GM13977 (cell line): ENCODE measurements at places on chromosomes 6 and 20.
A peak's percentile ranks its signal among the peaks of the same experiment; 100 is the strongest.

DNA sequence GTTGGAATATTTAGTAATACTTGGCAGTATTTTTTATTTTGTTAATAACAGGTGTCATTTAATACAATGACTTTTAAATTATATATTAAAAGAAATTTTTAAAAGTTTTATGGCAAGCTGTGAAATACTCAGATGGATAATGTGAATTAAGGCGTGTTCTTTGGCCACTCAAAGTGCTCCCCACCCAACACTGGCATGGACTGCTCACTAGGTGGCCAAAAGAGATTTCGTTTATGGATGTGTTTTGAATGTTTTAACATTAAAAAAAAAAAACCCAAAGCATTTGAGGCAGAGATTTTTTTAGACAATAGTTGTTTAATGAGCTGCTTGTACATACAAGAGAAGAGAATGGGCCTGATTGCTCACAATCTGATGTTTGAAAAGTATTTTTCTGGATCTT lies 86.5 kb downstream of the QKI start:
- no peak for DNase-seq

DNA sequence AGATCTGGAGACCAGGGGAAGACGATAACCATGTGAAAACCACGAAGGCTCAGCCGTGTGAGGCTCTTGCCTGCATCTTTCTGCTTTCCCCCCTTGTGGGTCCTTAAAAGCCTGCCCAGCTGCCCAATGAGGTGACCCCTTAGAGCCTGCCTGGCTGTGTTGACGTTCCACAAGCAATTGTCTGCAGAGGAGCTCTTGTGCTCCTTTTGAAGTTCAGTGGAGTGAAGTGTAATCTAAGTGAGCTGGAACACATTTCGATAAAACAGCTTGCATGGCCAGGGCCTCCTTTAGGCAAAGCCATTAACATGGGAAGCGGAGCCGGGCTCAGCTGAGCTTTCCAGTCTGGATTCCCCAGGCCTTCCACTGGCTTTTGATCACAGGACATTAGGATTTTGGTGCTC lies 27.3 kb upstream of the TCP11 start:
- no peak for DNase-seq

GRCh38 chr20:41783423-41784208 lies 165.4 kb upstream of the CHD6 start:
- DNase-seq = no peak

DNA sequence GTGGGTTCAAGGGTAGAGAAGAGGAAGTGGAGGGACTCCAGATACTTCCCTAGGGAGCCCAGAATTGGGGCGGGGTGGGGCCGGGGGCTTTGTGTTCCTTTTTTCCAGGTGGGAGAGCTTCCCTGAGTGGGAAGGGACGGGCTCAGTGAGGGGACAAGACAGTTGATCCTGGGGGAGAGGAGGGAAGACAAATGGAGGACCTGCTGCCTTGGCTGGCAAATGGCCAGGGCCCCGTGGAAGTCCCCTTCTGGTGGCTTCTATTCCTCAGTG lies 2.6 kb downstream of the CTSZ start:
- DNase-seq = no peak

DNA sequence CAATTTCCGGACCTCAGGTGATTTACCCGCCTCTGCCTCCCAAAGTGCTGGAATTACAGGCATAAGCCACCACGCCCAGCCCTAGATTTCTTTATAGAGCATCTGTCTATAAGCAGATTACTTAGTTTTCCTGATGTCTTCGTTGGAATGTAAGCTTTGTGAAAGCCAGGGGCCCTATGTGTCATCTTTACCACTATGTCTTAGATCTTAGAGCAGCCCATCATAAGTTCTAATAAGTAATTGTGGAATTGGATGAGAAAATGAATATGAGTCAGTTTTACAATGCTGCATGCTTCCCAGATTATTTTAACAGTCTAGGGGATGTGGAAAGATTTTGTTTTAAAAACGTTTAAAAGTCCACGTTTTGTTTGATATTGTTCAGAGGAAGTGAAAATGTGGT lies 9.1 kb upstream of the ZBTB2 start:
- no peak for DNase-seq

GRCh38 chr6:108732091-108732870 lies 115.9 kb upstream of the ARMC2 start:
- no peak for DNase-seq

DNA sequence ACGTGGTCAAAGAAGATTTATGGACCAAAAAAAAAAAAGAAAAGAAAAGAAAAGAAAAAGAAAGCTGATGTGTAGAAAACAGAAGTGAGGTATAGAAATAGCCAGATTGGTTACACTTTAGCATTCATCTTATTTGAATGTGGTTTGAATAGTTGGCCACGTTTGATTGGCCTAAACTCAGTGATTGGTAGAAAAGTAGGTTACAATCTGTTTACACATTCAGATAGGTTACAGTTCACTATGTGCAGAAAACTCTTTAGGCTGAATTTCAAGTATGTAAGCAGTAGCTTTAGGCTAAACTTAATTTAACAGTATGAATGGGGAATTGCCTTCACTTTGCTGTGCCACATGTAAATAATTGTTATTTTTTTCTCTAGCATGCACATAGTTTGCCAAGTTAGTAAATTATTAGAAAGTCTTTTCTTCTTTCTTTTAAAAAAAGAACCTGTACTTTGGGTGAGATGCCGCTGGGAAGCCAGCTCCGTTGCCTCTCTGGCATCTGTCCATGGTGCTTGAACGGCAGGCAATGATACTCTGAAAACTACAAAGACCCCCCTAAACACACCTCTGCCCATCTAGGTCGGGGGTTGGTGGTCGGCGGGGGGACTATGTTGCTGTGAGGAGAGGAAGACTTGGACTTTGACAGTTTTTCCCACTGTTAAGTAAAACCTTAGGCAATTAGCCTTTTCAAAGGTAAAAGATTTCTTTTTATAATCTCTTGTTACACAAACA lies 173.0 kb downstream of the AIG1 start:
- DNase-seq = no peak

GRCh38 chr6:75118925-75119515 lies 86.8 kb downstream of the COL12A1 start:
- DNase-seq = no peak

- DNase-seq = no peak
Observed at GRCh38 chr6:154440022-154440421, 70.5 kb downstream of the CNKSR3 start.

DNA sequence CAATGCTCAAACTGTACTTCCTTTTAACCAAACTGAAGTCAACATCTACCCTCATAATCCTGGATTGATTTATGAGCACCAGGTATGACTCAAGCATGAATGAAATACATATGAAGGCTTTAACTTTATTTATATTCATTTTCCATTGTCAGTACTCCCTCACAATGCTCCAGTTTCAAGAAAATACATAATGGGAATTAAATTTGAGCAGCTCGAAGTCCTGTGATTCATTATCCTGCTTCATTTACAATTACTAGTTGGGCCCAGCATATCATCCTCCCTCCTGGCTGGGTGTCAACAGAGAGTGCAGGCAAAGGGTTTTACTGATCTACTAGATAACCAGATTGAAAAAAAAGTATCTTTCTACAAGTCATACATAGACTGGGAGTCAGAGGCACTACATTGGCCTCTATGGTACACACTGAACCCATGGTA lies 10.1 kb downstream of the SAMHD1 start:
- no peak for DNase-seq

GRCh38 chr6:33849500-33850075 lies 45.8 kb upstream of the MLN start:
- no peak for DNase-seq

GRCh38 chr6:86756640-86757229 lies 180.6 kb upstream of the HTR1E start:
- no peak for DNase-seq

DNA sequence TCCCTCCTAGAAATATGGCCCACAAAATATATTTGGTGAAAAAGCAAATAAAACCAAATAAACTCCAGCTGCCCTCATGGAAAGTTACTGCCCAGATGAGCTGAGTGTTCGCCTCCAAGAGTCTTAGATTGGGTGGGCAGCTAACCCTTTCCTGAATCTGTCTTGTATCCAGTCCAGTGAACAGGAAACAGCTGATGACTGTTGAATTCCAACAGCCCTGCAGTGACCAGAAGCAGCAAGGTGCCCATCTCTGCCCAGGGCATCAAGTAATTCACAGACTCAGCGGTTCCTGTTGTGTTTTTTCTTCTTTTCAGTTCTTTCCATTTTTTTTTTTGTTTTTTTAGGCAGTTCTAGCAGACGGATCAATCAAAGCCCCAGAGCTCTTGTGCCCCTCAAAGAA lies 199.2 kb downstream of the UBE3D start:
- DNase-seq = no peak

GRCh38 chr6:18795726-18796125 lies 408.6 kb downstream of the RNF144B start:
- DNase-seq = no peak

DNA sequence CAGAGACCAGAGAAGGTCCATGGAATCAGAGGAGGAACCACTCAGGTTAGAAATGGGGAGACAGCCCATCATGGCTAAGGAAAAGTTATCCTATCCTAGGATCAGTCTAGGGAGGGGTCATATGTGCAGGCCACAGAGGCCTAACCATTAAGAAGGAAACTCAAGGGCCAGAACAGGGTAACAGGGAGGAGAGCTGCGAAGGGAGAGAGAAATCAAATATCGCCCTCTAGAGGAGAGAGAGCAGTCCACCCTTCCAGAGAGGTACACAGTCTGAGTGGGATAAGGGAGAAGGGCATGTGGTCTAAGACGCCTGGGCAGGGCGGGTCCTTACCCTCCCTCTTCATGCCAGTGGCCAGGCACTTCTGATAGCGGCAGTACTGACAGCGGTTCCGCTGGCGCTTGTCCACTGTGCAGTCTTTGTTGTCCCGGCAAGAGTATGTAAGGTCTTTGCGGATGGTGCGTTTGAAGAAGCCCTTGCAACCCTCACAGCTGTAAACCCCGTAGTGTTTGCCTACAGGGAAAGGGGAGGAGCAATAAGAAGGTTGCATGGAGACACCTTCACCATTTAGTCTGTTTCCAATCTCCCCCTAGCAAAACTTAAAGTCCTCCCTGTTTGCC lies 2.9 kb downstream of the RXRB start:
- DNase-seq = peak; percentile 78

- DNase-seq = no peak
Observed at GRCh38 chr6:117629119-117629660, 26.9 kb upstream of the GOPC start.

- peak; percentile 20 for DNase-seq
Observed at GRCh38 chr6:14277405-14277930, 159.9 kb downstream of the CD83 start.

GRCh38 chr20:50450881-50451752 lies 59.1 kb upstream of the PTPN1 start:
- peak; percentile 68 for DNase-seq

GRCh38 chr6:111478749-111479148 lies 4.3 kb downstream of the REV3L start:
- DNase-seq = peak; percentile 53

DNA sequence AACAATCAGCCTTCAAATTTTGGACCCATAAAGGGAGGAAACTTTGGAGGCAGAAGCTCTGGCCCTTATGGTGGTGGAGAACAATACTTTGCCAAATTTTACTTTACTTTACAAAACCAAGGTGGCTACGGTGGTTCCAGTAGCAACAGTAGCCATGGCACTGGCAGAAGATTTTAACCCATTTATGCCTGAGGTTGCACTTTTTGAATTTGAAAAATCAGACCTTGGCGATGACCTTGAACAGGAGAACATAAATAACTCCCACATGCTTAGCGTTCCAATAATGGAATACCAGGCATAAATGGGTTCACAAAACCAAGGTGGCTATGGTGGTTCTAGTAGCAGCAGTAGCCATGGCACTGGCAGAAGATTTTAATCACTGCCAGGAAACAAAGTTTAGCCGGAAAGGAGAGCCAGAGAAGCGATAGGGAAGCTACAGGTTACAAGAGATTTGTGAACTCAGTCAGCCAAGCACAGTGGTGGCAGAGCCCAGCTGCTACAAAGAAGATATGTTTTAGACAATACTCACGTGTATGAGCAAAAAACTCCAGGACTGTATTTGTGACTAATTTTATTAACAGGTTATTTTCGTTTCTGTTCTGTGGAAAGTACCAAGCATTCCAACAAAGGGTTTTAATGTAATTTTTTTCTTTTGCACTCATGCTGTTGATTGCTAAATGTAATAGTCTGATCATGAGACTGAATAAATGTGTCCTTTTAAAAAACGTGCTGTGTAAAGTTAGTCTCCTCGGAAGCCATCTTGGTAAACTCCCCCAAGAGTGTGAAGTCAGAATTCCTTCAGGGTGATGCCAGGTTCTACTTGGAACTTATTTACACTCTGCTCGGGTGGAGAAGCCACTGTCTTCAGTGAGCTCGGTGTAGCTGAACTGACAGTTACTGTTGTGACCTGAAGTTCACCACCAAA lies 6.7 kb downstream of the SFT2D1 start:
- DNase-seq = no peak

- no peak for DNase-seq
Observed at GRCh38 chr6:82362144-82362543, 1.5 kb upstream of the TPBG start.

GRCh38 chr6:69866351-69866769 lies at the start of gene COL19A1:
TSS of gene COL19A1 (plus strand) at chr6:69866556. CDS start at chr6:69879568, 13,012 bp downstream.
- DNase-seq = peak; percentile 48

DNA sequence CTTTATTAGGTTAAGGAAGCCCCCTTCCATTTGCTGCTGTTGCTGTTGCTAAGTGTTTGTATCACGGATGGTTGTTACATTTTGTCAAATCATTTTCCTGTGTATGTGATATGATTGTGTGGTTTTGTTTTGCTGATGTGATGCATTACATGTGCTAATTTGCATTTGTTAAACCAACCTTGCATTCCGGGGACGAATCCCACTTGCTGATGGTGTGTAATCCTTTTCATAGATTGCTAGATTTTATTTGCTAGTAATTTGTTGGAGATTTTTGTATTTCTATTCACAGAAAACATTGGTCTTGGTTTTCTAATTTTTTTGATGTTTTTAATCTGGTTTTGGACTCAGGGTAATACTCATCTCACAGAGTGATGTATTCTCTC lies 167.8 kb downstream of the WDR27 start:
- DNase-seq = no peak

DNA sequence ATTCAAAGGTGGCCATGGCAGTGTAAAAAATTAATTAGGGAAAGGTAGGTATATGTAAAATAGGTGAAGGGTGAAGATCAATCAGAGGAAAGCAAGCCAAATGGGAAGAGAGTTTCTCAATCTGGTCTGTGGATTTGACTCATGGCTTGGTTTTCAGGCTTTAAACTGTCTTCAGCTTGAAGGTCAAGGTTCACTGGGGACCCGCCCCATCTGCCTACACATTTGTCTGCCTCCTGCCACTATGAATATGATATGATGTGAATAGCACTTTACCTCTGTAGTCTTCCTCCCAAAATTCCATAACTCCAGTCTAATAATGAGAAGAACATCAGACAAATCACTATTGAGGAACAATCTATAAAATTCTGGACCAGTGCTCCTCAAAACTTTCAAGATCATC lies 32.3 kb upstream of the THEMIS start:
- DNase-seq = no peak

DNA sequence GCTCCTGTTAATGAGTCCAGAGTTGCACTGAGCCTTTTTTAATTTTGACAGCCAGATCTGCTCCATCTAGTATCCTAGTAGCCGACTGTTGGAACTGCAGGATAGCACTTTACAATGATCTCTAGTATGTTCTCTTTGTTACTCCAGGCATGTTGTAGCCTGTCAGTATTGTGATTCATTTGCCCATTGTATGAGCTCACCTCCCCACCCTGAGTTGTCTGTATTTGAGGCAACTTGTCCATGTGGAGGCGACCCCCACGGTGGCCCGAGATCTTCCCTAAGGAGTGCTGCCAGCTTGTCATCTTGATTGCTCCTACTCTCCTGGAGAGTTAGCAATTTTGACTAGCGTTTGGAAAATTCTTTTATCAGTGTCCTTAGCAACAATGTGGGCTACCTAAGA lies 67.2 kb downstream of the DHX35 start:
- no peak for DNase-seq

GRCh38 chr20:38148328-38149102 lies 16.6 kb downstream of the TGM2 start:
- no peak for DNase-seq

- no peak for DNase-seq
Observed at GRCh38 chr20:61575151-61575937, 323.3 kb downstream of the CDH4 start.
